ENCODE measurements at places on chromosomes 7 and 10. TPM values are rescaled to one million over a fixed set of nuclear protein-coding genes. Genes with fewer than 3 reads are reported as not detected.

CACNA2D1 gene
- 17.3 TPM for total RNA-seq

CCDC7 gene
- total RNA-seq, result 56.9 TPM

DNA sequence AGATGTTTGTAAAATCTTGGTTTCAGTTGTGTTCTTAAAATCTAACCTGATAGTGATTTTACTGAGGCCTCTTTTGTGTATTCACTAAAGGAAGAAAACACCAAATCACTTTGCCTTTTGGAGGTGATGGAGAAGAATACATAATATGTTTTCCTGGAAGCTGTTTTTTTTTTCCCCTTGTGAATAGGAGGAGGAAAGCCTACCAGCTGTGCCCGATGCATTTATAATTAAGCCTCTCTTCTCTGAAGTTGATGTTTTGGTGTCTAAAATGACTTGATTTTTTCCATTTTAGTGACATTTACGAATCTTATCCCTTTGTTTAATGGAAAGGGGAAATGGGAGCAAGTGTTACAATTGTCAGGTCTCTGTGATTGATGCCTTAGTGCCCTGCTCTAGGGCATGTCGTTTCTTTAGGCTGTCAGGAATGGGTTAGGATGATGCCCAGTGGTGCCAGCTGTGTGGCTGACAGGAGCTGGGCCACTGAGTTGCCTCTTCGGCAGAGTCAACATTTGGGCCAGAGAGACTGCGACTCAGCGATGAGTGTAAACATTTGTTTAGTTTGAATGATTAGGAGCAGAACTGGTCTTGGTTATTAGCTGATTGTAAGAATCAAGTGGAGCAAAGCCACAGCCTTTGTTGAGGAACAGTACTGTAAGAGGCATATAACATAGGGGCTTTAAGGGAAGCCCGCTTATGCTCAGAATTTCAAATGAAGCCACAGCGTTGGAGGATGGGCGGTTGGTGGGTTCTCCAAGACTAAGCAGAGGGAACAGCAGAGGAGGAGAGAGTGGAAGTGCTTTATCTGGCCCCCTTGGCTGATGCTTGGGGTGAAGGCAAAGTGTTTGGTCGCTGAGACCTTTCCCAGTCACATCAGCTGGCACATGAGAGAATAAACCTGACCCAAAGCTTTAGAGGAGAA, 81.6 kb downstream of the CDK14 start:
- no peaks in the 10 kb centered on the region for H3K36me3 ChIP-seq
- no peak for DNase-seq
- H3K4me3 ChIP-seq, result no peak overlapping the region
- no peaks in the 10 kb centered on the region for H3K4me1 ChIP-seq

CALCR gene
- total RNA-seq, result not detected

SRI gene
- total RNA-seq, result 16.7 TPM

DNA sequence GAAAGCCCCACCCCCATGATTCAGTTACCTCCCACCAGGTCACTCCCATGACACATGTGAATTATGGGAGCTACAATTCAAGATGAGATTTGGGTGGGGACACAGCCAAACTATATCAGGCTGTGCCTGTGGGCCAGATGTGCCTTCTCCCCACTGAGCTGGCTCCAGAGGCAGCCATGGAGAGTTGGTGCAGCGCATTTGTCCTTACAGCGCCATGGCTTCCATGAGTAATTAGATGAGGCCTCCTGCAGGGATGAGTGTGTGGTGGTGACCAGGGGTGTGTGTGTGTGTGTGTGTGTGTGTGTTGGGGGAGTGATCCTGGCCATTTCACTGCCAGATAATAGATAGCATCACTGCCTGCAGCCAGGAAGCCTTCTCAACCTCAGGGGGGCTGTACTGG, 94.6 kb downstream of the FANK1 start:
- DNase-seq, result no peak
- no peak overlapping the region for H3K27ac ChIP-seq
- H3K27me3 ChIP-seq, result no peaks in the 10 kb centered on the region
- H3K36me3 ChIP-seq, result no peaks in the 10 kb centered on the region
- H3K4me1 ChIP-seq, result no peaks in the 10 kb centered on the region
